Aorta (tissue), 5 donors: ENCODE measurements at places on chromosomes 3 and 15. TPM values are rescaled to one million over a fixed set of nuclear protein-coding genes. Genes with fewer than 3 reads are reported as not detected.

C3orf20 gene
- 0.16 TPM for total RNA-seq

ECE2 gene
- total RNA-seq = not detected

GRCh38 chr15:84924077-84924731 lies 39.7 kb downstream of the SLC28A1 start:
- no peak overlapping the region for H3K4me3 ChIP-seq
- DNase-seq = no peak
- H3K27ac ChIP-seq = no peak overlapping the region
- H3K4me1 ChIP-seq = no peaks in the 10 kb centered on the region
- no peaks in the 10 kb centered on the region for H3K27me3 ChIP-seq

DNA sequence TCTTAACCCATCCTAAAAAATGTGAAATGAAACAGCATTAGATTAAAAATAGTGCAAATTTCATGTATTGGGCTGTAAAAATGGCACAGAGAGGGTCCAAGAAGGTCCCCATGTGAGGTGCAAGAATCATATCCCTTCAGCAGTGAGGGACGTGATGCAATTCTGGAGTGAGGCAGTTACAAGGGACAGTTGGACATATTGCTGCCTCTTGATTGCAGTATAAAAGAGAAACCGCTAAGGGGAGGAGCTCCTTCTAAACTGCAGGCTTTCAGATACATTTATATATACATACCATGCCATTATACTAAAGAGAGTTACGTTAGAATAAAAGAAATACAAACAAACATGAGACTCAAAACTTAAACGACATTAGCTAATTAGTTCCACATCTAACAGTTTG lies 304.2 kb upstream of the CTNNB1 start:
- no peak for DNase-seq
- H3K36me3 ChIP-seq = no peaks in the 10 kb centered on the region

SYNPR gene
- total RNA-seq = not detected

KIAA1143 gene
- 33.0 TPM for total RNA-seq

FNDC3B gene
- total RNA-seq = 223 TPM

DNA sequence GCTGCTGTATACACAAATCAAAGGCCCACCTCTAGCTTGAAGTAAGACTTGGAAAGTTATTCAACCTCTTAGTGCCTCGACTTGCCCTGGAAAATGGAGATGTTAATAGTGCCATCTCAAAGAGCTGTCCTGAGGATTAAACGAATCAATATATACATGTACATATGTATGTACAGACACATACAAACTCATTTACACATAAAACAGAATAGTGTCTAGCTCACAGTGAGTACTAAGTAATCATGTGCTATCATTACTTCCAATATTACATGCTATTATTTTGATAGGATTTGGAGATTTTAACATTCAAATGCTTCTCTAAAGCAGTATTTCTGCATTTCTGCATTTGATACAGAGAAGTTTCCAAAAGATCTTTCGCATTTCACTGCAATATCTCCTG lies 20.5 kb downstream of the LARP6 start:
- H3K36me3 ChIP-seq = peaks cover 1% of the 10 kb centered on the region
- DNase-seq = no peak
- no peak overlapping the region for H3K27ac ChIP-seq
- no peaks in the 10 kb centered on the region for H3K27me3 ChIP-seq
- H3K4me3 ChIP-seq = no peak overlapping the region

GRCh38 chr3:66229931-66230330 lies 9.1 kb downstream of the SLC25A26 start:
- H3K36me3 ChIP-seq = no peaks in the 10 kb centered on the region
- H3K27me3 ChIP-seq = no peaks in the 10 kb centered on the region
- no peak for DNase-seq
- H3K4me3 ChIP-seq = no peak overlapping the region

- no peak overlapping the region for H3K4me3 ChIP-seq
- no peaks in the 10 kb centered on the region for H3K4me1 ChIP-seq
- H3K36me3 ChIP-seq = no peaks in the 10 kb centered on the region
- DNase-seq = no peak
- no peak overlapping the region for H3K27ac ChIP-seq
Observed at GRCh38 chr3:89311581-89311980, 204.2 kb downstream of the EPHA3 start.

GRCh38 chr3:11377719-11378118 lies 105.5 kb downstream of the ATG7 start:
- no peaks in the 10 kb centered on the region for H3K36me3 ChIP-seq
- H3K4me1 ChIP-seq = peaks cover 2% of the 10 kb centered on the region
- H3K27me3 ChIP-seq = no peaks in the 10 kb centered on the region
- H3K4me3 ChIP-seq = no peak overlapping the region

DNA sequence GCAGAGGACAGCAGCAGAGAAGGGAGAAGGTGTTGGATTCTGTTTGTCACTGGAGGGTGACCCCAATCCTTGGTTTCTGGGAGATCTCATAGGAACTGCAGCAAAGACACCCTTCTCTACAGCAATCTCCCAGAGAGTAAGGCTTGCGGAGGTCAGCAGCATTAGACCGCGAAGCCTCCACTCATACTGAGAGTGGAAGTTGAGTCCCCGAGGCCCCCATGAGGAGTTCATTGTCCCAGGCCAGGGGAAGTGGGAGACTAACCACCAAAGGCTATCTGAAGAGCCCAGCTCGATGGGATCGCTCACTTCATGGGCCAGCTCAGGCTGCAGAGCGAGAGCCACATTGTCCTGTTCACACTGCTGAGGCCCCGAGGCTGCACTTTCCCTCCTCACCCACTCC lies 44.6 kb downstream of the GLDN start:
- no peaks in the 10 kb centered on the region for H3K4me1 ChIP-seq
- H3K4me3 ChIP-seq = no peak overlapping the region
- no peaks in the 10 kb centered on the region for H3K27me3 ChIP-seq
- no peak overlapping the region for H3K27ac ChIP-seq

- peak overlapping the region; percentile 96 for H3K27ac ChIP-seq
- peak; percentile 70 for DNase-seq
- no peak overlapping the region for H3K4me3 ChIP-seq
- peaks cover 3% of the 10 kb centered on the region for H3K4me1 ChIP-seq
- H3K36me3 ChIP-seq = no peaks in the 10 kb centered on the region
Observed at GRCh38 chr3:52090933-52091468, 34.6 kb upstream of the DUSP7 start.

- H3K4me1 ChIP-seq = peaks cover 4% of the 10 kb centered on the region
- peak; percentile 81 for DNase-seq
- peak overlapping the region; percentile 85 for H3K4me3 ChIP-seq
- H3K36me3 ChIP-seq = no peaks in the 10 kb centered on the region
- no peaks in the 10 kb centered on the region for H3K27me3 ChIP-seq
- H3K27ac ChIP-seq = peak overlapping the region; percentile 0
Observed at GRCh38 chr3:16512435-16513140, 911 bp downstream of the RFTN1 start.

DNA sequence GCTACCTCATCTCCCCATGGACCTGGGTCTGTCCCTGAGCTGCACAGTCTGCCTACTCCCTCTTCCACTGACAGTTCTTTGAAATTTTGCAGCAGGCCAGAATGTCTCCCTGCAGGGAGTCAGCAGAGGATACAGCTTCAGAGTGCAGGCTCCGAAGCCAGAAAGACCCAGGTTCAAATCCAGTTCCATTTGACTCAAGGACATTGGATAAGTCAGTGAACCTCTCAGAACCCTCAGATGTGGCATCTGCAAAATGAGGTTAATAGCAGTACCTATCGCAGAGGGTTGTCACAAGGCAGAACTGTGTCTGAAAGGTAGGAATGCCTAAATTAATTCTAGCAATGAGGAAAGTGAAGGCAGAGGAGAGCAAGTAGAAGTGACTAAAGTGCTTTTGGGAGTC lies 244.4 kb upstream of the TRIM42 start:
- H3K27me3 ChIP-seq = no peaks in the 10 kb centered on the region
- no peaks in the 10 kb centered on the region for H3K4me1 ChIP-seq
- no peak overlapping the region for H3K4me3 ChIP-seq
- DNase-seq = no peak
- H3K27ac ChIP-seq = no peak overlapping the region
